Neural crest cell (in vitro differentiated cells): ENCODE measurements at places on chromosomes 5 and 9. TPM values are rescaled to one million over a fixed set of nuclear protein-coding genes. Genes with fewer than 3 reads are reported as not detected.

DNA sequence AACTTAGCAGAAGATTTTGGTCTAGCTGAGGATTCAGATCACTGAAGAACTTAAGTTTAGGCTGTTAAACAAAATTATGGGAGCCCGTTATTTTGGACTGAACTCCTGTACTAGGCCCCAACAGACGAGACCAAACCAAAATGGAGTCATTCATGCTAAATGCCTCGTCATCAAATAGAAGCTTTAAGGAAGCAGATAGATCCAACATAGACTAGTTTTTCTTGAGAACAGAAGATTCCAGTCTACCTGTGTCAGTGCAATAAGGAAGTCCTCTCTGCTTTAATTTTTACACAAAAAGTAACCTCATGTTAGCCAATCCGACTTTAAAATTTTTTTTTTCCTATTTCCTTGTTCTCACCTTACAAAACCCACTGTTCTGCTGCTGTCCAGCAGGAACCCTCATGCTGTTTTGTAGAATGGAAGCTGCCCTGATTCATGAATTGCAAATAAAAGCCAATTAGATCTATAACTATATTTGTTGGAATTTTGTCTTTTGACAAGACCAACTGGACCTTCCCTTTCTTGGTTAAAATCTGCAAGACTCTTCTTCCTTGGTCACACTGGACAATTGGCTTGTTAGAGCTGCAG, 29.0 kb upstream of the GOLM1 start:
- no peak for DNase-seq

DNA sequence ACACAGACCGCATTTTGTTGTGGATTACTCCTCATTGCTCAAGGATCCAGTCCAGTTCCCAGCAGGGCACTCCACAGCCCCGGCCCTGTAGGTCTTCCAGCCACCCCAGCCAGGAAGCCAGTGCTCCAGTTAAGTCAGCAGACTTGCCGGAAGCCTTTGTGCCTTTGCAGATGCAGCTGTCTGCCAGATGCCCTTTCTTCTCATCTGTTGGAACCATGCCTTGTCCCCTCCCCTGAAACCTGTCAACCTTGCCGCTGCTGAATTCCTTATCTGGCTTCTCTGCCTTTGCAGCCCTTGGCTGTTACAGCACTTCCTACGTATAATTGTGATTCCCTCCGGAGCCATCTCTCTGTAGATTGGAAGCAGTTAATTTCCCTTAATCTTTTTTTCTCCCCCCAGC, 28.4 kb downstream of the PSAT1 start:
- peak; percentile 9 for DNase-seq

DNA sequence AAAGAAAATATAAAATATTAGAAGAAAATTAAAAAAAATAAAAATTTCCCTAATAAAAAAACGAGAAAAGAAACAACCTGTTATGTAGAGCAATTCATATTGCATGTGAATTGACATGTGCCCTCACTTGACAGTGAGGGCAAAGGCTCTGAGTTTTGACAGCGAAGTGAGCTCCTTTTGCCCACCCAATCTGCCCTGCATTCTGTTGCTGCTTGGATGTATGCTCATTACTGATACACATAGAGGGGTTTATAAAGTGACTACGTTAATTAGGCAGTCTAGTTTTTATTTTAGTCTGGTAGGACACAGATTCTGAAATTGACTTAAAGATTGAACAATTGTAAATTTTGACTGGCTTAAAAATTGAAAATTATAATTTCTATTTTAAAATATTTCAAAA, 949.4 kb downstream of the TLE4 start:
- DNase-seq = no peak

DNA sequence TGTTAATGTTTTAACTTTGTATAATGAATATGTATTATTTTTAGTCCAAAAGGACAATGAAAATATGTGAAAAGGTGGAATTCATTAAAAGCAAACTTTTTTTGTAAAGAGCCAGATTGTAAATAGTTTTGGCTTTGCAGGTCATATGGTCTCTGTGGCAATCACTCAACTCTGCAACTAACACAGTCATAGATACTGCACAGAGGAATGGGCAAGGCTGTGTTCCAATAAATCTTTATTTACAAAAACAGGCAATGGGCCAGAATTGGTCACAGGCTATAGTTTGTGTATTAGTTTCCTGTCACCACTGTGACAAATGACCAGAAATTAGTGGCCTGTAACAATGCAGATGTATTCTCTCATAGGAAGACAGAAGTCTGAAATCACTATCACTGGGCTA, 125.4 kb upstream of the PTCH1 start:
- DNase-seq = no peak

GRCh38 chr5:142186857-142187594, 78.4 kb downstream of the NDFIP1 start:
- no peak for DNase-seq

DNA sequence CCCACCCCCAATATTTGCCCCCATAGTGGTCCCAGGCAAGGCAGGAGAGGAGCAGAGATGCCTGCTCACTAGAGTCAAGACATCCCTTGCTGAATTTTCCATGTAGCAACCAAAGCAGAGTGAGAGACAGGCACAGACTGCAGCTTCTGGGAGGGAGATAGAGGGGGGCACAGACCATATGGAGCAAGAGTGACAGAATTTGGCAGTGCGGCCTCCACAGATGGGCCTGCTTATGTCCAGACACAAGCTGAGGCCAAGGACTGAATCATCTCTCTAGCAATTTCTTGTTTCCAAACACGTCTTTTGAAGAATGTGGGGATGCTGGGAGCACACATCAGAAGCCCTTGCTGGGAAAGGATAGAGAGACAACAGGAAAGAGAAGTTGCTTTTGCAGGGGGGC, 53.0 kb upstream of the ALDH1B1 start:
- no peak for DNase-seq

DNA sequence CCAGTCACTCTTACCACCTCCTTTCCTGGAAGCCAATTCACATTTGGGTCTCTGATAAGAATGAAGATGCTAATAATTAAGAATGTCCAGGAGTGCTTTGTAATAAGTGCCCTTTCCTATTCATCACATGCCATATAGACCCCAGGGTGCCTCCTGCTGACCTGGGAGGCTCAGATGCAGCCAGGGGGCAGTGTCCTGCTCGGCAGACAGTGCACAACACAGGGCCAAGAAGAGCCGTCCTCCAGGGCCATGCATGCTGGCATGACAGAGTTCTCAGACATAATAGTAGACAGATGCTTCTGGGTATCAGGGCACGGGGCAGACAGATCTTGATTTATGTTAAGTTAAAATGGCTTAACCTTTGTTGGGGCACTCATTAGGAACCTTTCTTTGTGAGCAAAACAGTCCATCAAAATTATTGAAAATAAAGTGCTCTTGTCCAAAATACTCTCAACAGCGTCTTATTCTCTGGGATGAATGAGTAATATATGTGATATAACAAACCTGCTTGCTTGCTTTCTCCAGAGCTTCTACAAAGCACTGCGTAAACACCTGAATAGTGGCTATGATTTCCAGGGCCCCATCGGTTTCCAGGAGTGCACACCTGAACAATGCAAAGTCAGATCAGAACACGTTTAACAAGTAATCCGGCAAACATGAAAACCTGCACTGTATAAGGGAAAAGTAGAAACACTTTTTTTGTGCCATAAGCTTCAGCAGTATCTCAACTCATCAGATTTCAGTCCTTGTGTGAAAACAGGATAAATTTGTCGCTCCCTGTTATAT, 192.7 kb downstream of the FANCC start:
- DNase-seq = no peak

GRCh38 chr9:38413283-38413682, 11.0 kb downstream of the IGFBPL1 start:
- DNase-seq = no peak

GRCh38 chr9:129989362-129989708, 53.7 kb downstream of the FNBP1 start:
- DNase-seq = no peak

DNA sequence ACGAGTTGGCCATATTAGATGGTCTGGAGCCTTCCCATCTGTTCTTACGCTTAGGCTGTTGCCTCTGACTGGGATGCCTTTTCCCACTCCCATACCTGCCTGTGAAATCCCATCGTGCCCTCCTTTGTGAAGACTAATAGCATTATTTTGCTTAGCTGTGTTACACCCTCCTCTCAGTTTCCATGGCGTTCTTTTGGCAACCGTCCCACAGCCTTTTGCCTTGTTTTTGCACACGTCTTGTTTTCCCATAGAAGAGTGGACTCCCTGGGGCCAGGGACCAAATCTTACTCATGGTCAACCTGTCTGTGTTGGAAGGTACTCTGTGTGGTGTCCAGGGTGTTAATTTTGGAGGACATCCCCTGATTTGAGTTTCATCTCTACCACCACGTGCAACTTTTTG, 242.1 kb downstream of the HSPA4 start:
- no peak for DNase-seq

- no peak for DNase-seq
Observed at GRCh38 chr9:35619800-35620158, 1.6 kb upstream of the CD72 start.

DNA sequence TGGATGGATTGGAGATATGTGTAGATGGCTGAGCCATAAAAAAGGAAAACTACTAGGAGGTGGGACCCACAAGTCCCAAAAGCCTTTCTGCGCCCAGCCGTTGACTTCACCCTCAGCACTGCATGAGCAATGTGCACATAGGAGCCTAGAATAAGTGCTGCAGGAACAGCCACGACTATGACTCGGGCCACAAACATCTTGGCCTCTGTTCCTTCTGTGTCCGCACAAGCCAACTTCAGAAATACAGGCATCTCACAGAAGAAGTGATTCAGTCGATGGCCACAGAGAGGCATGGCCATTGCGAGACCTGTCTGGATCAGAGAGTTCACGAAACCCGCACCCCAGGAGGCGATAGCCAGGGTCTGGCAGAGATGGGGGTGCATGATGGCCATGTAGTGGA, 587 bp downstream of the OR2Y1 start:
- no peak for DNase-seq

Gene DCAF12
- 52.6 and 54.1 TPM in 2 replicates for total RNA-seq

Gene TAL2
- total RNA-seq = 7.4 and 8.4 TPM in 2 replicates

Gene N4BP3
- 1.3 and 1.4 TPM in 2 replicates for total RNA-seq

Gene PCDHGA1
- total RNA-seq = 0.54 and 0.93 TPM in 2 replicates

Gene ARL14EPL
- total RNA-seq = not detected in 2 replicates

Gene XRCC4
- 8.2 and 9.4 TPM in 2 replicates for total RNA-seq

Gene ADRA1B
- 0.19 and 0.32 TPM in 2 replicates for total RNA-seq
